ENCODE measurements at places on chromosomes 7 and 10.

GRCh38 chr10:5234106-5234860 is 37.6 kb downstream of the AKR1C4 start:
- DNase-seq, result peak; percentile 6

DNA sequence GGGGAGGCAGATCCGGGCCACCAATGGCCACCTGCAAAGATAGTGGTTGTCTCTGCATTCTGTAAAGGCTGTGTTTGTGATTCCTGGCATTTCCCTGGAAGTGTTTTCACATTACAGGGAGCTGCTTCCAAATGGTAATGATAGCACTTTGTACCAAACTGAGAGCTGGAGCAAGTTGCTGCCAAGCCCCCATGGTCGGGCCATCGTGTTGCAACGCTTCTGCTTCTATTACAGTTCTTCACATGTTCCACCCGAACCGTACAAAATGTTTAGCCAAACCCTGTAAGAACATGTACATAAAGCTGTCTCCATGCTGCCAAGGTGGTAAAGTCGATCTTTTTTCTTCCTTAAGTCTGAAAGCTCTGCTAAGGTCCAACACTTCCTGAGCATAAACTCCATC is 397.7 kb upstream of the NFE2L3 start:
- DNase-seq, result no peak

DNA sequence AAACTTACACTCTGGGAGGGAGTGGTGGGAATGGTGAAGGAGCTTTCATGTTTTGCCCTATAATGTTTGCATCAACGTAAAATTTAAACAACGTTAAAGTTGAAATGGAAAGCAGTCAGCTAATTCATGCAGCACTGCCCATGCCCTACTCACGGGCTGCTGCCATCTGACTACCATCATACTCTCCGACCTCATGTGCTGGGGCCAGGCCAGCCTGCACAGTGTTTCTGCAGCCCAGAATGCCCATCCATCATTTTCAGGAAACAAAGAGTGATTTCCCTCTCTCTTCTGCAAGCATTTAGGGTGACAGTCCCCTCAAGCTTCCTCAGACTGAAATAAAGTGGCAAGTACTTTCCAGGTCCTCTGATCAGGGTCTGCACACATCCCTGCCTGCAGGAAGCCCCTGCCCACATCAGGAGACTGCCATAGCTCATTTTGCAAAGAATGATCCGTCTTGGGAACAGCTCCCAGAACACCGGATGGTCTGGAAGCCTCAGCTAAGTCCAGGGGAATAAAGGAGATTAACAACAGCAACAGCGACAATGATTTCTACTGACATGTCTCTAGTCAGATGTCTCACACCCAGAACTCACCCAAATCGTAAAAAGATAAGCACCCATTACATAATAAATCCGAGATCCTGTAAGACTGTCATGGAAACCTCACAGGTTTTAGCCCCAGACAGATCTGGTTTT is 40.3 kb downstream of the ARHGAP22 start:
- no peak for DNase-seq

DNA sequence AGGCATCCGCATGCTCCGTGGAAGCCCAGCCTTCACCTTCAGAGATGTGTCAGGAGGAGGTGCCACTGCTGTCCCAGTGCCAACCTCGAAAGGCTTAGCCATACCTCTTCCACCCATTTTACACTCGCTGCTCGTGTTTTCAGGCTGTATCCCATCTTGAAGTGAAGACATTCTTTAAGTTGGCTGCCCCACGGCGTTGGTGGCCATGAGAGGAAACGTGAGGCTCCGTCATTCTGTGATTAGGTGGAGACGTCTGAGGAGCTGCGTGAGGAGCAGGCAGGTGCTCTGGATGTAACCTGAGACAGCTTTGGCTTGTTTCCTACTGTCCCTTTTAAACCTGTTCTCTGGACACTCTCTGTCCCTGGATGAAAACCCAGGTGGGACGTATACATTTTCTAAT is 159.9 kb upstream of the RNF32 start:
- no peak for DNase-seq

DNA sequence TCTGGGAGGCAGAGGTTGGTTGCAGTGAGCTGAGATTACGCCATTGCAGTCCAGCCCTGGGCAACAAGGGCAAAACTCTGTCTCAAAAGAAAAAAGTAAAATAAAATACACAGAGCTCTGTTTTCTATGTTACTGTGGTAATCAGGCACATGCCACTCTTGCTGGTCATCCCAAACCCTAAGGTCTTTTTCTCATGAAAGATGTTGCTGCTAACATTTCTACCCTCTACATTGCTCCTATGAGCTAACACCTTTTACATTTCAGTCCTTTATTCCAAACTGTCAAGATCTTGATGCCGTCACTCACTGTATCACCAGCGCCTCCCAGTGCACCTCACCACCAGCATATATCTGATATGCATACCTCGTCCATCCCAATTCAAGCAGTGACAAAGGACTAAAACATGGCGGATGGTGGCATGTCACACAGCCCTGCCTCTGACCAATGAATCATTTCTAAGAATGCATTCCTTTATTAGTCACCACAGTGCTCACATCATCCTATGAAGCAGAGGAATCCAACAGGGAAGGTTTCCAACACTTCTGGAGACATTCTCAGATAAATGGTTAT is 4.3 kb downstream of the DAGLB start:
- peak; percentile 99 for DNase-seq
